ENCODE measurements at places on chromosomes 5 and 9.

- DNase-seq: peak; percentile 71
Measured at GRCh38 chr9:134768709-134769351, 111.8 kb upstream of the FCN2 start.

DNA sequence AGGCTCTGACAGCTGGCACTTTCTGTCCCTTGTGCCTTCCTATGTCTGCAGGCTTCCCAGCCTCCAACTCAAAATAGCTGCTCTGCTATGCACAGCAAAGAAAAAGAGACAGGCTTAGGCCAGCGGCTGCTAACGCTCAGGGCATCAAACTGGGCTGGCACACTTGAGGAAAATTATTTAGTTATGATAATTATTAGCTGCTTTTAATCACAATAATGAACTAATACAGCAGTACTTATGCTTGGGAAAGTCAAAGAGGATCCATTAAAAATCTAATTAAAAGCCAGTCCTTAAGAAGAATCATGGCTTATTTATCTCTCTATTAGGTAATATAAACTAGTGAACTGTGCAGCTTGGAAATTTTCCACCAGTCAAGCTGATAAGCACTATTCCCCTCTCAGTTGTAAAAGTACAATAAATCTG lies 233.2 kb downstream of the SLIT3 start:
- no peak for DNase-seq

DNA sequence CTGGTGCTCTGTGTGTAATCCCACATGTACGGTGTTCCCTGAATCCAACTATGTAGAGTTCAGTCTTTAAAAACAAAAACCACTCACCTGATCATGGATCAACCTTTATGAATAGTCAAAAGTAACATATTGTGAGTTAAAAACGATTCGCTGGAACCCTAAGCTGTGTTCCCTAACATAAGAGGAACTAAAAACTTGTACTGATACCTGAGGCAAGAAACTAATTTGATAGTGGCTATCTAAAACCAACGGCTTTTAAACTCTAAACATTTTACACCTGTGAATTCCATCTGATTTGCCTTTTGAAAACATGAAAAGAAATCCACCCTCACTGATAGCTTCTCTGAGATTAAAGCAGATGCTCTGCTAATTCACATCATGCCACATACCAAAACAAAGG lies 101.5 kb downstream of the DEPDC1B start:
- DNase-seq: no peak

GRCh38 chr9:6133346-6134063 lies 82.1 kb upstream of the IL33 start:
- no peak for DNase-seq

- DNase-seq: no peak
Measured at GRCh38 chr5:158801268-158801667, 298.4 kb downstream of the EBF1 start.

DNA sequence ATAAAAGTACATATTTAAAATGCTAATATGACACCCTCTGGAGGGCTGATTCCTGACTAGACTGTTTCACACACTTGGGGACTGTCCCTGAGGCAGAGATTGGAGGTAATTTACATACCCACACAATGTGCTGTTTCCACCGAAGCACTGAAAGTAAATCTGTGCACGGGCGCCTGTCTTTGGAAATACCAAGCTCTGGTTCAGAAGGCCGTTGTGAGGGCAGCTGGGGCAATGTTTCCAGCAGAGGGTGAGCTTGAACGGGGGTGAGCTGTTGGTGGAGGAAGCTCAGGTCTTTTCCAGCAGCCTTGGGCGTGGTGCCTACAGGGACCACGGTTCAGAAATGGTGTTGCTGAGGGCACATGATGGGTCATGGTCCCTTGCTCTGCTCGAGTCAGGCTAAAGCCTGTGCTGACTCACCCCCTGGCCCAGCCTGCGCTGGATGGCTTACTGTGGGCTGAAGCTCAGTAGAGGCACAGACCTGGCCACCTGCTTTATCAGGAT lies 25.8 kb upstream of the HMCN2 start:
- no peak for DNase-seq

- DNase-seq: no peak
Measured at GRCh38 chr9:13158986-13159385, 120.5 kb downstream of the MPDZ start.

- no peak for DNase-seq
Measured at GRCh38 chr9:112081918-112082729, 93.0 kb downstream of the SUSD1 start.
